ENCODE measurements at places on chromosomes 6 and 20.
A peak's percentile ranks its signal among the peaks of the same experiment; 100 is the strongest.

- no peak for DNase-seq
Observed at GRCh38 chr6:89630488-89630887, 8.1 kb downstream of the LYRM2 start.

- DNase-seq: no peak
Observed at GRCh38 chr20:16654858-16655535, 74.8 kb upstream of the SNRPB2 start.

DNA sequence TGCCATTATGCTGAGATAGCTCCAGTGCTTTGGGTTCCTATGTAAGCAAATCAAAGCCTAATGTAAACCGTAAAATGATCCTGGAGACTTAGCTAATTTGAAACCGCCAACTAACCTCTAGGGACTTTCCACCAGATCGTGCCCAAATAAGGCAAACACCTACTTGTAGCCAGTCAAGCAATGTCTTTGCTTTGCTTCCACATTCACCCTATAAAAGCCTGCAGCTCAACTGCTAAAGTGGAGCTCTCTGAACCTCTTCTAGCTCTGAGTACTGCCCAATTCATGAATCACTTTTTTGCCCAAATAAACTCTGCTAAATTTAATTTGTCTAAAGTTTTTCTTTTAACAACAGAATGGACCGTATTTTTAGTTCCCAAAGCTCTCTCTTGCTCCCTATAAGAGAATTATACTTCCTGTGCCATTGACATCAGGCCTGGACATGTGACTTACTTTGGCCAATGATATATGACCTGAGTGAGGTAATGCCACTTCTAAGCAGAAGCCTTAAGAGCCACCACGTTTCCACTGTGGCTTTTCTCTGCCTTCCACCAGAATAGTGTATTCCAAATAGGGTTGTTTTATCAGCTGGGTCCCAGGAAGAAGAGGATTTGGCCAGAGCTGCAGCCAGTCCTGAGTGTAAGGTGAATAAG, 34.8 kb upstream of the PSMF1 start:
- DNase-seq: no peak

DNA sequence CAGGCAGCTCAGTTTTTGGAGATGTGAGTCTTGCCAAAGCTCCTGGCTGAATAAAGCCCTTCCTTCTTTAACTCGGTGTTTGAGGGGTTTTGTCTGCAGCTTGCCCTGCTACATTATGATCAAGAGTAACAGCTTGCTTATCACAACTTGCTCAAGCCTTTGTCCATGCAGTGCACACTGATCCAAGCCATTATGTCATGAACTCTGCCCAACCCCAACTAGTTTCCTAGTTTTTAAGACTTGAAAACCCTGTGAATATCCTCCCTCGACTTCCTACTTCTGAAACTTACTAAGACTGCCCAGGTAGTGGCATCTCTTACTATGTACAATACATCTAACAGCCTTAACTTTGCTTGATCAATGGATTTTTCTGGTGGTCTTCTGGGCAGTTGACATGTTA, 50.3 kb upstream of the ADGRF4 start:
- DNase-seq: no peak

GRCh38 chr20:62291251-62292066, 11.3 kb upstream of the ADRM1 start:
- no peak for DNase-seq

- peak; percentile 90 for DNase-seq
Observed at GRCh38 chr20:38094373-38094891, 60.9 kb downstream of the RPRD1B start.

DNA sequence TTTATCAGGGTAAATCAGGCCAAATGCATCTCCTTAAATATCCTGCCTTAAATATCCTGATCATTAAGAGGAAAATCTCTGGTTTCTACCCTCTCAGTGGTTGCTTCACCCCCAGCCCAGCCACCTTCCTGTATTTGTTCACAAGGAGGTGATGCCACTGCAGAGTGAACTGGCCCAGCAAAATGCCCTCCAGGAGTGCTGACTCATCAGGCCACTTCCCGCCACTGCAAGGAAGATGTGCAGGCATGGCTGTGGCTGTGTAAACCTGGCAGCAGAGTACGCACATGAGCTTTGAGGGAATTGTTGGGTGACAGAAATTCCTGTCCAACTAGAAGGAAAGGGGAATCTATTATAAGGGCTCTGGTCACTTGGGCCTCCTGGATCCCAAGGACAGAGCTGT, 13.8 kb downstream of the NQO2 start:
- peak; percentile 51 for DNase-seq

DNA sequence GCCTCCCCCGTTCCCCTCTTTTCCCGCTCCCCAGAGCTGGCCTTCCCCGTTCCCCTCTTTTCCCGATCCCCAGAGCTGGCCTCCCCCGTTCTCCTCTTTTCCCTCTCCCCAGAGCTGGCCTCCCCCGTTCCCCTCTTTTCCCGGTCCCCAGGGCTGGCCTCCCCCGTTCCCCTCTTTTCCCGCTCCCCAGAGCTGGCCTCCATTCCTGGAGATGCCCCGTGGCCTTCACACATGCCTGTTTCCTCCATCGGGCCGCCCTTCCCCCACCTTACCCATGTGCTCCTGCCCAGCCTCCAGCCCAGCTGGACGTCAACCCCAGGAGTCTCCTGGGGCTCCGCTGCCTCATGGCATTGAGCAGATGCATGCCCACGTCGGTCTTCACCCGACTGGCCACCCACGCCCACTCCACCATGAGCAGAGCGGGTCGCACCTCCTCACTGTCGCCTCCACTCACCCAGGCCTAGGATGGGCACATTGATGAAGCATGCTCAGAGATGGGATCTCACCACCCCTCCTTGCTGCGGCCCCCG, 8.3 kb downstream of the SS18L1 start:
- DNase-seq: no peak

- no peak for DNase-seq
Observed at GRCh38 chr20:59253325-59253724, 47.1 kb upstream of the EDN3 start.
